Fibroblast of skin of scalp (primary cell): ENCODE measurements at places on chromosomes 6 and 20.
A peak's percentile ranks its signal among the peaks of the same experiment; 100 is the strongest.

DNA sequence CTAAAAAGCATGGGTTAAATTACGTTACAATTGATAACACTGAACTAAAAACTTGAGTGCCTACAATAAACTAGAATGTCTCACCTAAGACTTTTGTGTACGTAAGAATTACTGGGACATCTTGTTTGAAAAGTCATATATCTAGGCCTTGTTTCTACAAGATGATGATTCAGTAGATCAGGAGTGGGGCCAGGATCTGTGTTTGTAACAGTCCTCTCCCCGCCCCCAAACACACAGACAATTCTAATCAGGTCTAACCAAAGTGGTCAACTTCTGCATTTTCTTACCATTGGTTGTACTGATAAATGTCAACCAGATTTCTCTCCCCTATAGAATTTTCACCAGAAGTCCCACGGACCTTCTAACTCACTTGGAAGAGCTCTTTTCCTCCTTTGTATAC is 56.9 kb downstream of the RAMACL start:
- no peak for DNase-seq

- no peak for DNase-seq
These were observed 17.2 kb upstream of the IL22RA2 start for GRCh38 chr6:137190583-137191094.

DNA sequence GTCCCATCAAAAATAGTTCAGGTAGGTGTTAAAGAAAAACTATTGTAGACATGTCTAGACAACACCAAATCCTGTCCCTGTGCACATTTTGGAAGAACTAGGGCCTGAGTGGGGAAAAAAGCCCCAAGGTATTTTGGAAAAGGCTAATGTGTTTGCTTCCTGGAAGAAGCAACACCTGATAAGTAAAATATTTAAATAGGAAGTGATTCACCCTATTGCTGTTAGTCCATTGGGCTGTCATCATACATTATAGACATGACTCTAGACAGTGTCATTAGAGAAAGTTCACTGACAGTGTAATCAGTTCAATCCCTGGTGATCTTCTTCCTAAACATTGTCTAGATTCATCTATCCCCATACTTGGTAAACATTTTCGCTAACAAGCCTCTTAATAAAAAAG is 465.3 kb downstream of the CBLN4 start:
- no peak for DNase-seq

- peak; percentile 47 for DNase-seq
These were observed 293.1 kb downstream of the SOX4 start for GRCh38 chr6:21886542-21887151.

- no peak for DNase-seq
These were observed 7.1 kb downstream of the VEGFA start for GRCh38 chr6:43776799-43777776.

DNA sequence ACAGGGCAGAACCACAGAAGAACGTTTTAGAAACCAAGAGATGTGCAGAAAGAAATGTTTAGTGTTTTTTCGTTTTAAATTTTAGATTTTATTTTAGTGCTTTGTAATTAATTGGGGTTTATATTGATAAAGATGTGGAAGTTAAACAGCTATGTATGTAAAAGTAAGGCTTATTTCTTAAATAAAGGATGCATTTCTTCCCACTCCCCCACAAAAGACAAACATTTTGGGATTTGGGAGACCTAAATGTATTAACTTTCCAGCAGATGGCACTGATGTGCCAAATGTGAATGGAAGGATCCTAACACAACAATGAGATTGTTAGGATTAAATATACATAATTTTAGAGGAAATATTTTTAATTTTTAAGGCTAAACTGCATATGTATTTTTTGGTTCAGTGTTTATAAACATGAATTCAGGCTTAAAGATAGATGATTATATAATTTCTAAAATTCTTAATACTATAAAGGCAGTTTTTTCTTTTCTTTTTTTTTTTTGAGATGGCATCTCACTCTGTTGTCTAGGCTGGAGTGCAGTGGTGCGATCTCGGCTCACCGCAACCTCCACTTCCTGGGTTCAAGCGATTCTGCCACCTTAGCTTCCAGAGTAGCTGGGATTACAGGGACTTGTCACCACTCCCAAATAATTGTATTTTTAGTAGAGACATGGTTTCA is 12.0 kb downstream of the PFDN4 start:
- peak; percentile 66 for DNase-seq

DNA sequence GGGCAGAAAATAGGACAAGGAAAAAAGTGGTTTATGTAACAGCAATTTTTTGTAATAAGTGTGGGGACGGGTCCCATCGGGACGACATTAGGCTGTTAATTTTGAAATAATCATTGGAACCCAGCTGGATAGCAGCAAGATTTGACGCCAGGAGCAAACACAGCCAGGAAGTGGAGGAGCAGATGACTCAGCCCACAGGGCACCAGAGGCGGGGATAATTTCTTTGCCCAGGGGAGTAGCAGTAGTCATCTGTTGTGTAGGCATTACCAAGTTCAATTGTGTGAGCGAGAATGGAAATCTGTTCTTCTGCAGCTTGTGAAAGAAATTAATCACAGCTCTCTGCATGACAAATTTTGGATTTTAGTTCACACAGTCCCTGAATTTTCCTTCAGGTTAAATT is 22.6 kb upstream of the RIN2 start:
- peak; percentile 86 for DNase-seq

GRCh38 chr6:7216941-7217621 is 95.9 kb downstream of the SSR1 start:
- no peak for DNase-seq

DNA sequence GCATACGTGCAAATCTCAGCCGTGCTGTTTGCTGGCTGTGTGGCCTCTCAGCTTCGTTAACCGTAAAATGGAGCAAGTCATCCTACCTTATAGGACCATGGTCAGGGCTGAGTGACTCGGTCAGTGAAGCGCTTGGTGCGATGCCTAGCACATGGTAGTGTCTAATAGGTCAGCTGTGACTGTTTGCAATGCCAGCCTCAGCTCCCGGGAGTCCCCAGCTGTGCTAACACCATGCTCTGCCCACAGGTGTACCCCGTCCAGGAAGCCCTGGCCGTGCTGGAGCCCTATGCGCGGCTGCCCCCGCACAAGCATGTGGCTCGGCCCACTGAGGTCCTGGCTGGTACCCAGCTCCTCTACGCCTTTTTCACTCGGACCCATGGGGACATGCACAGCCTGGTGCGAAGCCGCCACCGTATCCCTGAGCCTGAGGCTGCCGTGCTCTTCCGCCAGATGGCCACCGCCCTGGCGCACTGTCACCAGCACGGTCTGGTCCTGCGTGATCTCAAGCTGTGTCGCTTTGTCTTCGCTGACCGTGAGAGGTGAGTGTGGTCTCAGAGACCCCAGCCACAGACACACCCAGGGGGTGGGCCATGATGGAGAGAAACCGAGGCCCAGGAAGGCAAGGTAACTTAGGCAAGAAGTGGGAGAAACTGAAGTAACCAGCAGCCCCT is 10.6 kb downstream of the TRIB3 start:
- DNase-seq = no peak

GRCh38 chr6:107259951-107260350 is 144.6 kb upstream of the BEND3 start:
- no peak for DNase-seq

DNA sequence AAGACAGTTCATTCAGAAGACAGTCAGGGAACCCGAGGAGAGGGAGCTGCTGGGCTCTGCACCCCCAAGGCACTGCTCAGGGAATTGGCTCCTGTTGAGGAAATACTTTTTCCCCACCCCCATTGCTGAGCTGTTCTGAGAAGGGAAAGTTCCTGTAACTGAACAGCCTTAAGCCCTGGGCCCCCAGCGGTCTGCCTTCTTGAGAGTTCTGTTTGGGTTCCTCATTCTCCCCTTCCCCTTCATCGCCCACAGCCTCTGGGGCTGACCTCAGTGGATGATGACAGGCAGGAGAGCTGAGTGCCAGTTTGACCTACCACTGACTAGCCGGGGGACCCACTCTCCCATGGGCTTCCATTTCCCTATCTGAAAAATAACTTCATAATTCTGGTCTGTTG is 10.7 kb downstream of the HCK start:
- DNase-seq = no peak

DNA sequence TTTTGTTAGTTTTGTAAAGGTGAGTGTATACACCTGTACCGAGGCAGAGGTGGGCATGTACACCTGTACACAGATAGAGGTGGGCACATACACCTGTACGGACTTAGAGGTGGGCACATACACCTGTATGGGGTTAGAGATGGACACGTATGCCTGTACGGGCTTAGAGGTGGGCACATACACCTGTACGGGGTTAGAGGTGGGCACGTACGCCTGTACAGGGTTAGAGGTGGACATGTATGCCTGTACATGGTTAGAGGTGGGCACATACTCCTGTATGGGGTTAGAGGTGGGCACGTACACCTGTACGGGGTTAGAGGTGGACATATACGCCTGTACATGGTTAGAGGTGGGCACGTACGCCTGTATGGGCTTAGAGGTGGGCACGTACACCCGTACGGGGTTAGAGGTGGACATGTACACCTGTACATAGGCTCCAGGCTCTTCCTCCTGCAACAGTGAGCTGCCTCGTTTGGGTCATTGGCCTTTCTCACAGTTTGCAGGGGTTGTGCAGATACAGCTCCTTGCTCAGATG is 63.7 kb downstream of the PHACTR3 start:
- no peak for DNase-seq

GRCh38 chr20:38144974-38145728 is 19.9 kb downstream of the TGM2 start:
- peak; percentile 60 for DNase-seq

DNA sequence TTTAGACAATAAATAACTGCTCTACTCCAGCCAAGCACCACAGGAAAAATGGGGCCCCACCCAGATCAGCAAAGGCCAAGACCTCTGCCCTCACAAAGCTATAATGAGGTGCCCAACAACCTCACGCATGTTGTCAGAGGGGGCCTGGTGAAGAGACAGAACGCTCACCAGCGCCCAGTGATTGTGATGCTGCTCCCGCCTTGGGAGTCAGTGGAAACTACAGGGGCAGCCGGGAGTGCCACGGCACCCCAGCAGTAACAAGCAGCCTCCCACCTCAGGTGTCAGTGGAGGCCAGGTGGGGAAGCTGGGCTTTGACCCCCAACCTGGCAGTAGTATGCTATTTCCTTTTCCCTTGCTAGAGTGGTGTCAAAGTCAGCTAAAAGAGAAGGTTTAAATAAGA is 47.4 kb downstream of the TCP11 start:
- DNase-seq = no peak

DNA sequence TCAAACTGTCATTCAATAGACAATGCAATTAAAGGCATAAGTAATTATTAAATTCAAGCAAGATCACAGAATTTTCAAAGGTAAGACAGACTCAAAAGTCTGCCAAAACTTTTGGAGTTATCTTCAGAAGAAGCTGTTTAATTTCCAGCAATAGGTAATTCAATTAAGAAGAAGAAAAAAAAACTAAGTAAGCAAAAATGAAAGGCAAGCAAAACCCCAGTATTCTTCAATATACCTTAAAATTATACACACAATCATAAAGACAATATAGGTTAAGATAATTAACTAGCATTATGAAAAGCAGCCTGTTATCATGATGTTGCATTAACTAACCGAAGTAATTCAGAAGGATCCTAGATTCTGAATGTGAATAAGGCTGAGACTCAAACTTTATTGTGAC is 3.5 kb downstream of the LATS1 start:
- no peak for DNase-seq

- DNase-seq = no peak
These were observed 113.0 kb downstream of the PLEKHG1 start for GRCh38 chr6:150712505-150713252.

DNA sequence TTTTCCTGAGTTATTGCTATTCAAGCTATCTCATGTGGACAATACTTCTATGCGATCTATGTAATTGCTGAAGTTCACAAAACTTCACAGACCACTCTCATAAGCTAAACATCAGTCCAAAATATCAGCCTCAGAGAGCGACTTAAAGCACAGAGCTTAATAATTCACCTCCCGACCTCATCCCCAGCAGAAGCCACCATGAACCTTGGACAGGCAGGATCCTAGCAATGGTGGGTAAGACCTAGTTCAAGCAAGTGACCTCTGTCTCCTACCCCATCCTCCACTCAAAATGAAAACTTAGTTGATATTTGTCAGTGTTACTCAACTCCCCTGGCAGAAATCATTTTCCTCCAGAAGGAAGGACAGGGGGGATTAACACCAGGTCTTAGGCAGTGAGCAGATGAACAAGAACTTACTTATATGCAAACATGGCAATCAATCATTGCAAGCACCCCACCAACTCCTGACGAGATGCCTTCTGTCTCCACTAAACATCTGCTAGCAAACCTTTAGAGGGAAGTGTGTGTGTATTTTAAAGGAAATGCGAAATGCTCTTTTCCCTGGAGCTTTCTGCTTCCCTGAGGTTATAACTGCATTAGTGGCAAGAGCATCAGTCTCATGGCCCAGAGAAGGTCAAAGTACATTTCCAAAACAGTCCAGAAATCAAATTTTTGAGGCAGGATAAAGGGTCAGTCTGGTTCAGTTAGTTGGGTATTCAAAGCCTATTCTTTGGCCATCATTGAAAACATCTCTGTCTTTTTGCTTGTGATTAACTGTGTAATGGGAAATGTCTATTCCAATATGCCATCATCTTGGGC is 90.0 kb downstream of the SLC22A23 start:
- DNase-seq = no peak

- no peak for DNase-seq
These were observed 118.0 kb downstream of the B3GAT2 start for GRCh38 chr6:70838907-70839285.
